Activated CD4-positive, alpha-beta memory T cell treated with anti-CD3 and anti-CD28 coated beads, Interleukin-2, amount 10 ng/mL, durations not matched to agents 7 days and 5 days (primary cell): ENCODE measurements at places on chromosomes 6 and 20. TPM values are rescaled to one million over a fixed set of nuclear protein-coding genes. Genes with fewer than 3 reads are reported as not detected.
A peak's percentile ranks its signal among the peaks of the same experiment; 100 is the strongest.

DNA sequence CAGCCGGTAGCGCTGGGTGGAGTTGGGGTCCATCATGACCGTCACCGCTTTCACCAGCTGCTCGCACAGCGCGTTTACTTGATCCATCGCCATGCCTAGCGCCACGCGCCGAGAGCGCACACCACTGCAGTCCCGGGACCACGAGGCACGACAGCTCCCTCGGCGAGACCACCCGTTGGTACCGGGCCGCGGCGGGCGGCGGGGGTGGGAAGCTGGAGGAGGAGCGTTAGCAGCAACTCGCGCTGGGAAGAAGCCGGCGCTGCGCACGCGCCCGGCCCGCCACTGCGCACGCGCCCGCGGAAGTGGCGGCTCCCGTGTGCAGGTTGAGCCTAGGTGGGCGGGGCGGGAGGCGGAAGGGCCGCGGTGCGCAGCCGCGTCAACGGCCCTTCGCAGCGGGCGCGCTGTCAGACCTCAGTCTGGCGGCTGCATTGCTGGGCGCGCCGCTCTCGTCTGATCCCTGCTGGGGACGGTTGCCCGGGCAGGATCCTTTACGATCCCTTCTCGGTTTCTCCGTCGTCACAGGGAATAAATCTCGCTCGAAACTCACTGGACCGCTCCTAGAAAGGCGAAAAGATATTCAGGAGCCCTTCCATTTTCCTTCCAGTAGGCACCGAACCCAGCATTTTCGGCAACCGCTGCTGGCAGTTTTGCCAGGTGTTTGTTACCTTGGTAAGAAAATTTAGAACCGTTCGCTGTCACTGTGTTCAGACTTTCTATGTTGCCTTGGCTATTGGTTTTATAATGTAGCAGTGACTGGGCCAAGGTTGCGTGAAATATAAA lies at the start of the genes POLH and XPO5:
TSS of gene POLH (plus strand) at position 414 of the 780 bp plus-strand sequence. CDS start 6,135 bp downstream, outside the sequence.
TSS of gene XPO5 (minus strand) at position 267 of the 780 bp plus-strand sequence. CDS start at position 93, 174 bp downstream.
- DNase-seq = peak; percentile 93
- H3K4me3 ChIP-seq = peak within 1 kb of the TSS; percentile 97
- peaks cover 58% of the 10 kb centered on the region for H3K4me1 ChIP-seq
- no peaks in the 10 kb centered on the region for H3K27me3 ChIP-seq
- peaks cover 66% of the 10 kb centered on the region for H3K36me3 ChIP-seq
- peak within 1 kb of the TSS; percentile 89 for H3K27ac ChIP-seq

- DNase-seq = peak; percentile 40
- H3K27me3 ChIP-seq = no peaks in the 10 kb centered on the region
- peaks cover 55% of the 10 kb centered on the region for H3K4me1 ChIP-seq
- peak overlapping the region; percentile 3 for H3K4me3 ChIP-seq
Measured at GRCh38 chr6:42099340-42100028, 42.9 kb downstream of the C6orf132 start.

DNA sequence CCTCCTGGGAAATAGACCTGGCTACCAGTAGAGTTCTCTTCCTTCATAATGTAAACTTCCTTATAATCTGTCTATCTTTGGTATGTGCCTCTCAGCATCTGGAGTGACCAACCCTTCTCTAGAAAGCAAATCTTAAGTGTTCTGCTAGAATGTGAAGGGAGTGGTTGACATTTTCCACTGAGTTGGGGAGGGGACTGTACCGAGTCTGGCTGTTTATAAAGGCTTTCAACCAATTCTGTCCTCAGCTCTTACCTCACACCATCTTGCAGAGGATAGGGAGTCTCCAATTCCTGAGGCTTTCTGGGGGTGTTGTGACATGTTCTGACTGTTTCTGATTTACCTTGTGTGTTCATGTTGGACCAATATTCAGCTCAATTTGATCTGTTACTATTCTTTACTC lies 39.6 kb downstream of the FAM217A start:
- H3K36me3 ChIP-seq = peaks cover 79% of the 10 kb centered on the region
- peak overlapping the region; percentile 6 for H3K27ac ChIP-seq
- no peak for DNase-seq
- no peak overlapping the region for H3K4me3 ChIP-seq
- no peaks in the 10 kb centered on the region for H3K27me3 ChIP-seq

- H3K27ac ChIP-seq = peak overlapping the region; percentile 41
- H3K4me3 ChIP-seq = no peak overlapping the region
- H3K36me3 ChIP-seq = no peaks in the 10 kb centered on the region
- peaks cover 71% of the 10 kb centered on the region for H3K4me1 ChIP-seq
Measured at GRCh38 chr20:23145281-23145700, 59.2 kb upstream of the CD93 start.

GRCh38 chr6:11911538-11911937 lies 100.6 kb upstream of the HIVEP1 start:
- no peak overlapping the region for H3K4me3 ChIP-seq
- H3K36me3 ChIP-seq = no peaks in the 10 kb centered on the region
- H3K27me3 ChIP-seq = no peaks in the 10 kb centered on the region
- no peak for DNase-seq

DNA sequence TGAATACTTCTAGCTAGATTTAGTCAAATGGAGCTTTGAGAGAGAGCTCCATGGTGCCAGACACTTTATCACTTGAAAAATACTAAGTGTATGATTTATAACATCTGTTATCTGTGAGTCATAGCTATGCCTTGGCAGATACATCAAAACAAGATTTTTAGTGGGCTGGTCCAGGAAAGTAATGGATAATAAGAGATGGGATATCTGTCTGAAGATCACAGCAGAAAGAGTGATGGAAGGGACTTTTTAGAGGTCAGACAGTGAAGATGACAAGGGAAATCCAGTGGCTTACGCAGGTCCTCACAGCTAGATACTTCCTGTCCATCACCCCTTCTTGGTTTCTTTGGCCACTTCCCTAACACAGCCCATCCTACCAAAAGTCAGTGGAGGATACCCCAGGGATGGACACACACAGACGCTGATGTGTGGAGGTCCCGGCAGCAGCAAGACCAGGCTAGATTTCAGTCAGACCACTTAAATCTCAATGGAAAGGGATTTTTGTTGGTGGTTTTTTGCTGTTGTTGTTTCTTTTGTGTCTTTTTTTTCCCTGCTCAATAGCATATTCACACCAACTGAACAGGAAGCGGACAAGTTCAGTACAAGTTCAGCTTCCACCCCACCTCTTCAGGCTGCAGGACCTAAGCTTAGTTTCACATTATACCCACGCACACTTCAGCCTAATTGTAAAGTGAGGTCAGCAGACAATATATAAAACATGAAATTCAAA lies 209.3 kb downstream of the ALDH8A1 start:
- DNase-seq = no peak
- no peaks in the 10 kb centered on the region for H3K4me1 ChIP-seq
- no peaks in the 10 kb centered on the region for H3K36me3 ChIP-seq
- H3K27me3 ChIP-seq = peaks cover 43% of the 10 kb centered on the region
- H3K4me3 ChIP-seq = no peak overlapping the region

- H3K4me1 ChIP-seq = no peaks in the 10 kb centered on the region
- H3K36me3 ChIP-seq = no peaks in the 10 kb centered on the region
- no peak for DNase-seq
- H3K27me3 ChIP-seq = no peaks in the 10 kb centered on the region
- H3K4me3 ChIP-seq = no peak overlapping the region
Measured at GRCh38 chr6:89508755-89509563, 76.0 kb downstream of the ANKRD6 start.

GRCh38 chr20:34099675-34100074 lies 12.4 kb downstream of the EIF2S2 start:
- peaks cover 31% of the 10 kb centered on the region for H3K4me1 ChIP-seq
- H3K27ac ChIP-seq = no peak overlapping the region
- no peak for DNase-seq
- H3K4me3 ChIP-seq = no peak overlapping the region
- H3K36me3 ChIP-seq = peaks cover 89% of the 10 kb centered on the region
- H3K27me3 ChIP-seq = no peaks in the 10 kb centered on the region

DNA sequence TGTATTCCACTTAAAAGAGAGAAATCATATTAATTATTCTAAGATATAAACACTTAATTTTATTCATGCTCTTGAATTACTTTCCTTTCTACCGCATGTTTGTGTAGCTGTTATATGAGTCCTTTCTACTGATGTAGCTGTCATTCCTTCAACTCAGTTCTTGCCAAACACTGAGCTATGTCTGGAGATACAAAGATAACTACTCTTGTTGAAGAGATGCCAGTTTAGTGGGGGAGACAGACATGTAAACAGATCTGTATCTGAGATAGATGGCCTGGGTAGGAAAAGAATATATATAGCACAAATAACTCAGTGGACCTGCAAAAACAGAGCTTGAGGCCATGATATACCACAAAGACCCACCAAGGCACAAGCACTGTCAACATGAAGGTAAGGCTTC lies 157.3 kb downstream of the BTBD9 start:
- DNase-seq = no peak
- H3K27ac ChIP-seq = no peak overlapping the region

GRCh38 chr20:13101706-13102105 lies 92.9 kb downstream of the SPTLC3 start:
- H3K27ac ChIP-seq = no peak overlapping the region
- H3K36me3 ChIP-seq = no peaks in the 10 kb centered on the region
- H3K4me3 ChIP-seq = no peak overlapping the region
- DNase-seq = no peak
- H3K4me1 ChIP-seq = no peaks in the 10 kb centered on the region

DNA sequence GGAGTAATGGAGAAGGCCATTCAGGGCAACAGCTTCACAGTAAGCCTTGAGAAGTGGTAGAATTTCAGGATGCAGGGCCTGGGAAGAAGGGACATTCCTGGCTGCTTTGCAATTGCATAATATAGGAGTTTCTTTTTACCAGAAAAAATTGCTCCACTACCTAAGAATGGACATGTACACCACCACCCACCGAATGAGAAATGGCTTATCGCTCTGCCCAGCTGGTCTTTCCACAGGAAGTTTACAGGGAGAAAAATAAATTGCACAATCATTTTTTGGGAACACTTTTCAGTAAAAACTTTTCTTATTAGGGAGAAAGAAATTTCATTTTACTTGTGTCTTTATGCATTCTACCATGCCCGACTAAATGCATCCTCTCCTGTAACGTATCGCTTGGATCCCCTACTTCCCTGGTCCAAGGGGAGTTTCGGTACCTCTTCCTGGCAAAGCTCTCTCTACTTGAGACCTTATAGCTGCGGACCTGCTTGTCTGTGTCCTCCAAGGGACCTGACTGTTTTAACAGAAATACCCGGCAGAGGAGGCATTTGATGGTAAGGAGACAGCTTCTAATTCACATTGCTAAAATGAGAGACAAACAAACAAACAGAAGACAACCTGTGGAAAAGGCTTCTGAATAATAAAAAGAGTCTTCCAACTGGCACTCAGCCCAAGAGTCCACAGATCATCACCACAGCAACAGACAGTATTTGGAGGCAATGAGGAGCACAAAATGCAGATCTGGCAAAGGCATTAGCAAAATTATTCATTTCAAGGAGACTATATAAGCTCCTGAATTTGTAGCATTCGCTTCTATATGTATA lies 54.2 kb downstream of the MAP3K5 start:
- H3K4me1 ChIP-seq = peaks cover 18% of the 10 kb centered on the region
- no peak overlapping the region for H3K27ac ChIP-seq
- peaks cover 9% of the 10 kb centered on the region for H3K36me3 ChIP-seq
- DNase-seq = no peak

- H3K4me3 ChIP-seq = no peak overlapping the region
- H3K27ac ChIP-seq = no peak overlapping the region
- H3K36me3 ChIP-seq = no peaks in the 10 kb centered on the region
- DNase-seq = no peak
- no peaks in the 10 kb centered on the region for H3K4me1 ChIP-seq
Measured at GRCh38 chr20:7137395-7138151, 370.1 kb downstream of the BMP2 start.

The ABHD16B gene
- not detected for total RNA-seq

The SCRT2 gene
- not detected for total RNA-seq

The HELZ2 gene
- 202 TPM for total RNA-seq

The CDH4 gene
- total RNA-seq = 0.20 TPM
